ENCODE measurements at places on chromosomes 4 and X.
A peak's percentile ranks its signal among the peaks of the same experiment; 100 is the strongest.

- peak; percentile 7 for DNase-seq
These were observed at the start of gene ITM2A for GRCh38 chrX:79366873-79367749. Gene ITM2A (minus strand): TSS chrX:79367334. CDS start chrX:79367215, 119 bp downstream.

GRCh38 chr4:114323841-114324240, 274.8 kb upstream of the UGT8 start:
- no peak for DNase-seq

- DNase-seq = no peak
These were observed 39.8 kb upstream of the LGI2 start for GRCh38 chr4:25070545-25070944.

DNA sequence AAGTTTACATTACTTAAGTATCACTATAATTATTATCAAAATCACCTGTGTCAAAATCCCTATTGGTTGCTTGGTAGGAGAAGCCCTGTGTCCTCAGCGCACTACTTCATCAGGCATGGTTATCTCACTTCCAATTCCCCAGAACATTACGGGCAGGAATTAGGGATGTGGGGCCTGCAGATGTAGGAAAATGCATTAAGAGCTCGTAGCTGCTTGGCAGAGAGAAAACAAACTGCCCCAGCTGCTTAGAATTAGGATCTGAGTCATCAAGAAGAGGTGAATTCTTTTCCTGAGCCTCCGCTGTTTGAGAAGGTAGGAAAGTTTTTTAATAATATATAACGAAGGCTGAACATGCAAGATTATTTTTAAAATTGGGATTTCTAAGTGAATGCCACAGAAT, 31.1 kb upstream of the CLNK start:
- DNase-seq = no peak

- DNase-seq = no peak
These were observed 24.5 kb upstream of the GRIA2 start for GRCh38 chr4:157196046-157196445.

- no peak for DNase-seq
These were observed 103.7 kb downstream of the SORCS2 start for GRCh38 chr4:7295911-7296660.

Data from stimulated activated CD4-positive, alpha-beta T cell treated with anti-CD3 and anti-CD28 coated beads, Interleukin-1b, Interleukin-23, amount 100 ng/mL, for 1 hour (primary cell).